ENCODE measurements at places on chromosomes 12 and 14.

DNA sequence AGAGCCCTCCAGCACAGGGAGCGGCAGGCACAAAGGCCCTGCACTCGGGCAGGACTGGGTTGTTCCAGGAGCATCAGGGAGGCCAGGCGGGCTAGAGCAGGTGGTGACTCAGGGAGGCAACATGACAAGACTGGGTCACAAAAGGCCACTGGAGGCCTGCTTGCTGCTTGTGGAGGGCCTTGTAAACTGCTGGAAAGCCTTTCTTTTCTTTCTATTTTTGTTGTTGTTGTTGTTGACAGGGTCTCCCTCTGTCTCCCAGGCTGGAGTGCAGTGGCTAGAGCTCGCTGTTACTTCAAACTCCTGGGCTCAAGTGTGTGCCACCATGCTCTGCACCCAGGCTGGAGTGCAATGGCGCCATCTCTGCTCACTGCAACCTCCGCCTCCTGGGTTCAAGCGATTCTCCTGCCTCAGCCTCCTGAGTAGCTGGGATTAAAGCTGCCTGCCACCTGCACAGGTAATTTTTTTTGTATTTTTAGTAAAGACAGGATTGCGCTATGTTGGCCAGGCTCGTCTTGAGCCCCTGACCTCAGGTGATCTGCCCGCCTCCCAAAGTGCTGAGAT lies 11.8 kb upstream of the RCOR1 start:
- DNase-seq, result no peak

- peak; percentile 60 for DNase-seq
These were observed 1.8 kb upstream of the BHLHE41 start for GRCh38 chr12:26126340-26127284.

- DNase-seq, result no peak
These were observed 102.2 kb downstream of the VEZT start for GRCh38 chr12:95319694-95320331.

- DNase-seq, result no peak
These were observed 27.8 kb downstream of the NOPCHAP1 start for GRCh38 chr12:105013892-105014291.

- DNase-seq, result peak; percentile 78
These were observed 2.1 kb upstream of the INHBE start for GRCh38 chr12:57452937-57453509.

DNA sequence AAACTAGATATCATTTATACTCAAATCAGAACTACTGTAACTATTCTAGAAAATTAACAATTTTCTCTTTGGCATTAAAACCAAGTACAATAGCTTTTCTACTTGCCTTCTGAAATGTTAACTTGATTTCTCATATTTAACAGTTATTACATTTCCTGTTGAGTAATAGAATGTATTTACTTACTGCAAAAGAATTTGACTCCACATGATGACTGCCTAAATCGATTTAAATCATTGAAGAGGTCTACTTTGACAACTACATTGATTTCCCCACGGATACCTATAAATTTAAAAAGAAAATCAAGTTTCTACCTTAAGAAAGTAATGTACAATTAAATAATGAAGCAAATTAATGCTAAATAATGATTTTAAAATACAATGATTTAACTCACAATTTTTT lies 18.9 kb downstream of the C2CD5 start:
- no peak for DNase-seq

GRCh38 chr12:80593766-80594165 lies 113.7 kb upstream of the MYF6 start:
- DNase-seq, result no peak

DNA sequence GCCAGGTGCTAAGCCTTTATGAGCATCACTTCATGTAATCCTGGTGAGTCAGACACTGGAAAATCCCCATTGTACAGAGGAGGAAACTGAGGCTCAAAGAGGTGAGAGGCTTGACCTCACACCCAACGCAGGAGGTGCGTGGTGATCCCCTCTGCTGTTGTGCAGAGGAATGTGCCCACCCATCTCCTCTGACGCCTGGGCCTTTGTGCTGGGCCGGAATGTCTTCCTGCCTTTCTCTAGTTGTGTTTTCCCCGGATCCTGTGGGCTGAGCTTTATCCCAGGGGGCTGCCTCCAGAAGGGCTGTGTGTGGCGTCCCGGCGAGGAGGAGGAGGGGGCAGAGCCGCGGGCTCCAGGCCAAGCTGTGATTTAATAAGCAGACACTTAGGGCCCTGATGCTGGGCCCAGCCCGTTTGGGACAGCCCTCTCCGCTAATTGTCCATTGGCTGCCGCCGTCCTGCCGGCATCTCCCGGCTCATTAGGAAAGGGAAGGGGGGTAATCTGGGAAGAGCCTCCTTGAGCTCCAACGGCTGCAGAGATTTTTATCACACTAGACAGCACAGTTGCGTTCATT lies 653.6 kb downstream of the MED13L start:
- DNase-seq, result no peak

DNA sequence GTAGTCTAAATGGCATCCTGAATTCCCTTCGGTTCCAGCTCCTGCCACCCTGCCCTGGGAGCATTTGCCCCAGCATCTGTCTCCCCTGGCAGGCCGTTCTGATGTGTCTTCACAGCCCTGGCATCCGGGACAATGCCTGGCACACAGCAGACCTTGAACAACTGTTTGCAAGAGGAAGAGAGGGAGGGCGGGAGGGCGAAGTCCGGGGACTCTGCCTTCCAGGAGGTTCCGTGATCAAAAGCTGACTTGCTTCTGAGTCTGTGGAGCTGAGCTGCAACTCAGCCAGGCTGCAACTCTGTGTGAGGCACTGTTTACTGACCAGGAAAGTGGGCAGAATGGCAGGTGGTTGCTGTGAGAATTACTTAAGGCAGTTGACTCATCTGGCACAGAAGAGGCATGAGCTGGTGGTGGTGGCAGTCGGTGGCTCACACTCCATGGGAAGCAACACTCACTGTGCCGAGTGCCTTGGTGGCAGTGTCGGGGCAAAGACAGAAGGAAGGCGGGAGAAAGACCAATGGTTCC lies 61.1 kb upstream of the DLK1 start:
- DNase-seq, result no peak

DNA sequence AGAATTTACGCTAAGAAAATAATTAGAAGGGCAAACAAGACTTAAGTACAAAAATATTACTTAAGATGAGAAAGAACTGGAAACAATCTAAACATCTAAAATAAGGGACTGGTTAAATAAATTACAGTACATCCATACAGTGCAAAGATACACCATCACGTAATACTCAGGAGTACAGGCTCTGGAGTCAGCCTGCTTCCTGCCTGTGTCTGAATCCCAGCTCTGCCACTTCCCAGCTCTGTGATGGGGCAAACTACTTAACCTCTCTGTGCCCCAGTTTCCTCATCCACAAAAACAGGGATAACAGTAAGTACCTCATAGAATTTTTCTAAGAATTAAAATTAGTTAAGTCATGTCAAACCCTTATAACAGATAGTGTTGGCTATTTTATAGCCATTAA lies 36.0 kb downstream of the PPTC7 start:
- DNase-seq, result no peak

- no peak for DNase-seq
These were observed 17.7 kb downstream of the SBNO1 start for GRCh38 chr12:123346946-123347345.

- DNase-seq, result peak; percentile 16
These were observed 9.7 kb downstream of the SLC25A47 start for GRCh38 chr14:100332797-100333196.

DNA sequence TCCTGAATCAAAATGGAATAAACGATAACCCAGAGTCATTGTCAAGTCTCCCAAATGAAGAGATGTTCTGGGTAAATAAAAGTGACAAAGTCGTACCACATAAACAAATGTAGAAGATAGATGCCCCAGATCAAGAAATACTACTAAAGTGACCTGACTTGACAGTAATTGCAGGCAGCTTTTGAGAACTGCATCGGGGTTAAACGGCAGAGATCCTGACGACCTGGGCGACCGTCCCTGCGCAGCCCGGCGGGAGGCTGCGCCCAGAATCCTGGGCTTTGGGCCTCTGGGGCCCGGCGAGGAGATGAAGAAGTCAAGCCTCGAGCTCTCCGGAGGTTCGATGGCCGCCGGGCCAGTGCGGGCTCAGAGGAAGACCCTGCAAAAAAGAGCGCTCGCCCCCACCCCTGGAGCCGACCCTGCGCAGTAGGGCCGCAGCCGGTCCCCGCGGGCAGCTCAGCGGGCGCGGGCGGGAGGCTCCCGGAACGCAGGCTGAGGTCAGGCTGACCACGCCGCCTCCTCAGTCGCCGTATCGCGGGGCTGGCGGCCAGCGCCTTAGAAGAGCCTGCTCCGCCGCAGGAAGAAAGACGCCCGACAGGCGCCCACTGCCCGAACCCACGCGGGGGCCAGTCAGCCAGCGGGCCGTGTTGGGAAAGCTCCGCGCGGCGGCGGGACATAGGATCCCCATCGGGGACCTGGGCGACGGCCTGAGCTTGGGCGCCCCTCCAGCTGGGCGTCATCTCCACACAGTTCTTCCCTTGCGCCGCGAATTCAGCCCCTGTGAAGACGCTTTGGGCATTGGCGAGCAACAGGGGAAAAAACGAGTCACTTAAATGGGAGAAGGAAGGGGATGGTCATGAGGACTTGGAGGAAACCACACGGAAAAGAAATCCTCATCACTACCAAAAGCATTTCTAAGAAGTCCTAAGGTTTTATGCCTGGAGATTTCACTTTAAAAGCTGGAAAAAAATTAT lies 16.0 kb downstream of the NKX2-1 start:
- no peak for DNase-seq

DNA sequence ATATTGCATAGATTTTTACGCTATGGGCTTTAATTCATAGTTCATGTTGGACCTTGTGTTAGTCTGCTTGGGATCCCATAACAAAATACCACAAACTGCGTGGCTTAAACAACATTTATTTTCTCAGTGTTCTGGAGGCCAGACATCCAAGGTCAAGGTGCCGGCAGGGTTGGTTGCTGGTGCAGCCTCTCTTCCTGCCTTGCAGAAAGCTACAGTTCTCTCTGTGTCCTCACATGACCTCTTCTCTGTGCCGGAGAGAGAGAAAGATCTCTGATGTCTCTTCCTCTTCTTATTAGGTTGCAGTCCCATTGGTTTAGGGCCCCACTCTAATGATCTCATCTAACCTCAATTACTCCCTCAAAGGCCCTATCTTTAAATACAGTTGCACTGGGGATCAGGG lies 170.5 kb downstream of the IPO8 start:
- DNase-seq, result no peak

GRCh38 chr14:85599939-85600338 lies 70.0 kb downstream of the FLRT2 start:
- DNase-seq, result no peak

DNA sequence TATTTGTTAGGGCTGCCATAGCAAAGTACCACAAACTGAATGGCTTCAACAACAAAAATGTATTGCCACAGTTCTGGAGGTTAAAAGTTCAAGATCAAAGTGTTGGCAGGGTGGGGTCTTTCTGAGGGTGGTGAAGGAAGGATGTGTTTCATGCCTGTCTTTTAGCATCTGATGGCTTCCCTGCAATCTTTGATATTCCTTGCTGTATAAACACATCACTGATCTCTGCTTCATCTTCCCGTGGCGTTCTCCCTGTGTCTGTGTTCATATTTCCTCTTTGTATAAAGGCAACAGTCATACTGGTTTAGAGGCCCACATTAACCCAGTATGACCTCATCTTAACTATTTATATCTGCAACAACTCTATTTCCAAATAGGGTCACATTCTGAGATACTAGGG lies 167.5 kb downstream of the BTG1 start:
- no peak for DNase-seq

DNA sequence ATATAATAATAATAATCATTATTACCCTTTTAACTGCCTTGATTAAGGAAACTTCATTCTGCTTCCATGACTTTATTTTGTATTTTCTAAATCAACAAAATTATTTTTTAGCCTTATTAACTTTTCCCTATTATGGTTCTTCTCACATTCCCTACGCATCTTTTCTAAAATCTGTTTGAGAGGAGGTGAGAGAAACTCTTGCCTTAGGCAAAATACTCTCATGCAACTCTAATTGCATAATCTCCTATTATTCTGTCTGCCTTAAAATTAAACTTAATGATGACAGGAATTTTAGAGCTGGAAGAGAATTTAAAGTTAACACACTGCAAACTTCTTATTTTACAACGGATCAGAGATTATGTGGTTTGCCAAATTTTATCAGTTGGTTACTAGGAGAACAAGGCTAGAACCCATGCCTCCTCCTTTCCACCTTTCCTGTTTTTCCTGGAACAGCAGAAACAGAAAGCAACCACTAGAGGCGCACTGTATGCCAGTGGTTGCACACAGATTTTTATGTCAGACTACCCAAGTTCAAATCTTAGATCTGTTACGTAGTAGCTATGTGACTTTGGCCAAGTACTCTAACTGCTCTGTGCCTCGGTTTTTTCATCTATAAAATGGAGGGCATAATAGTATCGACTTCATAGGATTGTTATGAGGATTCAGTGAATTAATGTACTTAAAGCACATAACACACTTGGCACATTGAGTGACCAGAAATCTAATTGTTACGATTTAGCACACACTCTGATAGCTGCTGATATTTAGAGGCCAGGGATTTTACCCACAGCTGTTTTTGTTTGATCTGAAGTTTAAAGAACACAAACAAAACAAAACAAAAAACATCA lies 4.3 kb upstream of the BRMS1L start:
- peak; percentile 28 for DNase-seq

DNA sequence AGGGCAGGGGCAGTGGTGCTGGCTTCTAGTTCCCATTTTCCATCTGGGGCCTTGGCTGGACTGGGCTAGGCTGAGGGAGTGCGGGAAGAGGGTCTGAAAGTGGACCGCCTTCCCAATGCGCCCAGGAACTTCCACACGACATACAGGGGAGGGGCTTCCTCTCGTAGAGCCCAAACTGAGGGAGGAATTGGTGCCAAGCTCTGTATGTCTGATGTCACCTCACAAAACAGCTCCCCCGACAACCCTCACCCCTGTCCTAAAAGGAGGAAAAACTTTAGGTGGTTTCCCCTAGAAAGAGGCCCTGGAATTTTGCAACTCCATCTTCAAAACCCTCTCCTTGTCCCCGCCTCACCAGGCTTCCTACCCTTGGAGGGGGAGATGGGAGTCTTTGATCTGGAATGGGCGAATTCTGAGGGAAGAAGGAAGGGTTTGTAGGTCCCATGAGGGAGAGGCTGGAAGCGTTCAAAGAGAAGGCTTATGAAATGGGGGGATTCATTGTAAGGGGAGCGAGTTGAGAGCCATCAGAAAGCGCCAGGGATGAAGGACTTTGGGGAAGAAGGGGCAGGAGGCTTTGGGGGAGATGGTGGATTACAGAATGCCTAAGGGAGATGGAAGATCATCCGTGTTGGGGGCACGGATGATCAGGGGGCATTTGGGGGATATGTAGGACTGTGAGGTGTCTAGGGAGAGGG lies 844 bp downstream of the GLTP start:
- no peak for DNase-seq

DNA sequence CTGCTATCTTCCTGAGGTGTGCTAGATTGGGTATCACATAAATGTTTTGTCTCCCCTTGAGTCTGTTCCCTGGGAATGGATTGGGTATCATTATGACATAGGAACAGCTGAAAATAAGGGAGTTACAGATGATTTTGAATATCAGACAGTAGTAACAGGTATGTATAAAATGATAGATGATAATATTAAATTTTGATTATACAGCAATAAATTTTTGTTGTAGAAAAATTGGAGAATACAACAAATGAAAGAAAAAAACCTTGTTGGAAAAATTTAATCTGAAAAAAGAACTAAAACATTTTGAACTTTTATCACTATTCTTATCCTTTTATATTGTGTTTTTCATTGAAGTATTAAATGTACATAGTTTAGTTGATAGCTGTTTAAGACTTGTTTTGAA lies 43.2 kb downstream of the FBXO34 start:
- DNase-seq, result no peak

- peak; percentile 68 for DNase-seq
These were observed 259.5 kb upstream of the E2F7 start for GRCh38 chr12:77324763-77325468.
